ENCODE measurements at places on chromosomes 12 and 14.

DNA sequence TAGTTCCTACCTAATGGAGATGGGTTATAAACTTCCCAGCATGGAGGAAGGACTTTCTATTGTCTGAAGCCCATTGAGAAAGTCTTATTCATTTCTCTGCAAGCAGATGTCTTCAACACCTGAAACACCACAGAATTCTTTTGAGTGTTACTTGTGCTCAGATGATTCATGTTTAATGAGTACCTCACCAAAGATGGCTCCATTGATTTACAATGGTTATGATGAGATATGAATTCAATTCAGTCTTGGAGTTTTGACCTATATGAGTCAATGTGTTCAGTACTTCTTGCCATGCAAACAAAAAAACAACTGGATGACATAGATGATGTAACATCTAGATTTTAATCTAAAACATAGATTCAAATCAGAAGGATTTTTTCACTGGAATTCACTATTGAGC lies 15.4 kb upstream of the PAWR start:
- DNase-seq: no peak

DNA sequence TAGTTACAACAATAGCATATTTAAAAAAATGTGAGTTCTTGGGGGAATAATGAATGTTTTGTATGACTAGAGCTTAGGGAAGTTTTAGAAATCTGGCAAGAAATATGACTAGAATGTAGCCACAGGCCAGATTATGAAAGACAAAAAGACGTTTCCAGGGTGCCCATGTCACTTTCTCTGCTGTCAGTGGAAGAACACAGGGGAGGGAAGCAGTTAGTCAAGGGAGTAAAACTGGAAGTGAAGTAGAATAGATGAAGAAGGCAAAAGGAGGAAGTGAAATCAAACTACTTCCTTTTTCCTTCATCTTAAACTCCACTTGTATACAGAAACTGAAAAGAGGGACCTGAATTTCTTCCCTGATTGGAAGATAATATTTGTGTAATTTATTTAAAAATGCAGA lies 81.2 kb upstream of the ATP2B1 start:
- no peak for DNase-seq

DNA sequence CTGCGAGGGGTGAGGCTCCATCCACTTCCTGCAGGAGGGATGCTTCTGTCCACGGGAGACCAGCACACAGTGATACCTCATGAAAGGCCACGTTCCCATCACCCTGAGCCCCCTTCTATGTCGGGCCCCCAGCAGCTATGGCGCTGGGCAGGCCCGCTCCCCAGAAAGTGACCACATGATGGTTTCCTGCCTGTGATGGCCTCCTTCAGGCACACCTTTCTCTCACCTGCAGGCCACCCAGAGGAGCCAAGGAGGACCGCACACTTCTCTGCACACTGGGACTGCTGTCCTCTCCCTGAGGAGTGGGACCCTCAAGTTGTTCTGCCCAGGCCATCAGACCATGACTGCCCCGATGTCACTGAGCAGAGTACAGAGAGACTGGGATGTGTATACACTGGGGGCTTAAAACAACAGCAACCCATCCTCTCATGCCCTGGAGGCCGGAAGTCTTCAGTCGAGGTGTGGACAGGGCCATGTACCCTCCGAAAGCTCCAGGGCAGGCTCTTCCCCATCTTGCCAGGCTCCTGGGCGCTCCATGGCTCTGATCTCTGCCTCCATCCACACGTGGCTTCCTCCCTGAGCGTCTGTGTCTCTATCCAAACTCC lies 158.9 kb downstream of the PIWIL1 start:
- DNase-seq: no peak

DNA sequence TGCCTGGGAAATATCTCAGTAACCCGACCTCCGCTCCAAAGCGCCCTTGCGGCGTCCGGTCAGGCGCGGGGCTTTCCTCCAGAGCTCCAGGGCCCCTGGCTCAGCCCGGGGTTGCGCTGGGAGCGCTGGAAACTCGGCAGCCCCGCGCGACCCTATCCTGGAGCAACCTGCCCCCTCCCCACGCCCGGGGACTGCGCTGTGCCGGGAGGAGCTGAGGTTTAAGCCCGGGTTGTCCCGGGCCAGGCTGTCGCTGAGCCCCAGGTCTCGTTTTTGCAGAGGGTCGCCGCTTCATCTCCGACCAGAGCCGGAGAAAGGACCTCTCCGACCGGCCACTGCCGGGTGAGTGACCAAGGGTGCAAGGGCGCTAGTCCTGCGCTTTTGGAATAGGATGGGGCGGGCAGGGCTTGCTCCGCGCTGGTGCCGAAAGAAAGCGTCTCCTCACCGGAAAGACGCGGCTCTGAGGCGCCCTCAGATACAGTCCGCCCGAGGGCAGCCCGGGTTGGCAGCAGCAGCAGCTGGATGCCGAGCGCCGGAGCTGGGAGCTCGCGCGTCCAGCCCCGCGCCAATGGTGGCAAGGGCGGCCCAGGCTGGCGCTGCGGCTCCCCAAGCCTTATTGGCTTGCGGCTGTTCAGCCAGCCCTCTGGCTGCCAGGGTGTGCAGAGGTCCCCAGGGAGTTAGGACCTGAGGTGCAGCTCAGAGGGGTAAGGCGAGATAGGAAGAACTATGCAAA lies 1.5 kb downstream of the SPX start:
- DNase-seq: no peak

- no peak for DNase-seq
These were observed 2.8 kb downstream of the CDK2AP1 start for GRCh38 chr12:123268850-123269249.

GRCh38 chr12:6199531-6200255 lies 507 bp upstream of the CD9 start:
- no peak for DNase-seq

DNA sequence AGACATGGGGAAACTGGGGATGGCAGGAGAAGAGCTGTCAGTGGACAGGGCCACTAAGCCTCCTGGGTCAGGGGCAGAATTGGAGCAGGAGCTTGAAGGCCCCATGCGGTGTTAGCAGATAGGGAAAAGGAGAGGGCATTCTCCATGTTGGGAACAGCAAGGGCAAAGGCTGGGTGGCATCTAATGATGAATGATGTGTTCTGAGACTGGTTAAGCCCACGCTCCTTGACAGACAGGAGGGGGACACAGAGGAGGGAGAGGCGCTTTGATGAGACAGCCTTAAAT lies 63.0 kb downstream of the CLMN start:
- DNase-seq: no peak

GRCh38 chr14:65993996-65994395 lies 492.2 kb upstream of the CCDC196 start:
- no peak for DNase-seq
